ENCODE measurements at places on chromosomes 5 and 9. TPM values are rescaled to one million over a fixed set of nuclear protein-coding genes. Genes with fewer than 3 reads are reported as not detected.
A peak's percentile ranks its signal among the peaks of the same experiment; 100 is the strongest.

SMIM33 gene
- not detected for total RNA-seq

LCN6 gene
- total RNA-seq = 16.2 TPM

DNA sequence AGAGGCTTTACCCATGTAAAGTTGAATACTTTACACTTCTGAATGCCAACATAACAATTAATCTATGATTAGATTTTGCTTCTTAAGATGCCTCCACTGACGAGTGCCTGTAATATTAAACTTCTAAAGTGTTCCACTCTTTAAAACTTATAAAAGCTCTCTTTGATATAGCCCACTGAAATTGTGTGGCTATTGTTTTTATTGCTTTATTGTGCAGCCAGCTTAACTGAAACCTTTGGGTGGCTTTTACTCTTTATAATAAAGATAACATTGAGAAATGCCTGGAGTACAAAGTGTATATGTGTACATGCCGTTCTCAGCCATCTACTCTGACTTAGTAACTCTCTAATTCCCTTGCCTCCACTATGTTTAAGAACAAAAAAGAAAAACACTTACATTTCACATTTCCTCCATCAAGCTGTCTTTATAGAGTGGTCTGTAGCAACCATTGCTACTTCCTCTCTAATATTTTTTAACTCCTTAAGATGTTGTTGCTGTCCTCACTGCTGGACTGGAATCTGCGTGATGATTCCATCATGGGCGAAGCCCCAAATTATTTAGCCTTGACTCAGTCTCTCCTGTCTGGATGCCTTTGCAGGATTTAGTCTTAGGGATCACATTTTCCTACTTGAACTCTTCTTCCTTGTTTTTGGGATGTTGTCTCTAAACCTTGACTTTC lies 9.1 kb downstream of the PIK3R1 start:
- no peaks in the 10 kb centered on the region for H3K27me3 ChIP-seq
- no peak for DNase-seq
- H3K27ac ChIP-seq = no peak overlapping the region
- H3K36me3 ChIP-seq = no peaks in the 10 kb centered on the region

GRCh38 chr9:9257999-9258498 lies 1354.8 kb downstream of the PTPRD start:
- H3K36me3 ChIP-seq = no peaks in the 10 kb centered on the region
- H3K4me1 ChIP-seq = no peaks in the 10 kb centered on the region
- no peak for DNase-seq

- H3K36me3 ChIP-seq = no peaks in the 10 kb centered on the region
These were observed 68.5 kb downstream of the FRMD3 start for GRCh38 chr9:83469722-83470121.

GRCh38 chr5:1064383-1065142 lies 47.3 kb downstream of the SLC12A7 start:
- no peak for DNase-seq
- H3K27ac ChIP-seq = no peak overlapping the region
- H3K36me3 ChIP-seq = peaks cover 6% of the 10 kb centered on the region
- H3K4me1 ChIP-seq = no peaks in the 10 kb centered on the region

- no peak for DNase-seq
- H3K27me3 ChIP-seq = no peaks in the 10 kb centered on the region
- no peaks in the 10 kb centered on the region for H3K36me3 ChIP-seq
- H3K27ac ChIP-seq = no peak overlapping the region
- H3K4me1 ChIP-seq = no peaks in the 10 kb centered on the region
These were observed 24.9 kb downstream of the PITX1 start for GRCh38 chr5:135008981-135009735.

DNA sequence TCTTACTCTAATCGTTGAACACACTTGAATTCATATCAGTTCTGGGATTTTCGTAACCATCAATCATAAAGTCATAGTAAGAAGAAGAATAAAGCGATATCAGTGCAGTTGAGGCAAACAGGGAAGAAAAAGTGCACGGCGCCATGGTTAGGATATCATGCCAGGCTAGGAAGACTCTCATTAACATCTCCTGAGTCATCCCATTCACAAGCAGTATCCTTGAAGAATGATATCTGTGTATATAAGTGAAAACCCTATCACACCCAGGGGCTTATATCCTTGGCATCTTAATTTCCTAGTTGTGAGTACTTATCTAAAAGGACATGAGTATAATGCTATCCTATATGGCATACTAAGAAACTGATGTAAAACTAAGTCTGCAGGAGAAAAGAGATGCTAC lies 38.6 kb downstream of the NFIB start:
- no peaks in the 10 kb centered on the region for H3K4me1 ChIP-seq
- H3K4me3 ChIP-seq = no peak overlapping the region
- no peak overlapping the region for H3K27ac ChIP-seq
- no peaks in the 10 kb centered on the region for H3K27me3 ChIP-seq
- DNase-seq = no peak

- no peaks in the 10 kb centered on the region for H3K36me3 ChIP-seq
- no peak for DNase-seq
- no peaks in the 10 kb centered on the region for H3K27me3 ChIP-seq
- H3K27ac ChIP-seq = peak overlapping the region; percentile 49
These were observed 1.5 kb downstream of the PAPPA start for GRCh38 chr9:116154976-116155697.

DNA sequence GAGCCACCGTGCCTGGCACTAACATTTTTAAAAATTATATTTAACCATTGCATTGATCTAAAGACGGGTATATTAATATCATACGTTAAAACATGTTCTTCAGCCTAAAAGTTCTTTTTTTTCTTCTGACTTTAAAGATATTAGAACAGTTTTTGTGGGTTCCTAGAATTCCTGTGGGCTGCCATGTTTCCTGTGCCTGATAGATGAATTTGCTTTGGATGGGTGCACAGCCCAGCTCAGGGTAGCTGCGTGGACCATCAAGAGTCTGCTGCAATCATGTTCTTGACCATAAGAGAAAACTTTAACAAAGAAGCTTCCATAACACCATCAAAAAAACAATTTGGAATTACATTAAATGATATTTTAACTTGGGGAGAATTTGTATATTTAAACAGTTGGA lies 2.4 kb upstream of the LAMC3 start:
- H3K4me3 ChIP-seq = no peak overlapping the region
- no peaks in the 10 kb centered on the region for H3K27me3 ChIP-seq
- no peak overlapping the region for H3K27ac ChIP-seq
- DNase-seq = no peak
- no peaks in the 10 kb centered on the region for H3K4me1 ChIP-seq
- H3K36me3 ChIP-seq = no peaks in the 10 kb centered on the region

PCDHA9 gene
- 0.14 TPM for total RNA-seq

GRCh38 chr5:142290577-142291299 lies 34.1 kb downstream of the SPRY4 start:
- H3K27me3 ChIP-seq = no peaks in the 10 kb centered on the region
- DNase-seq = peak; percentile 26
- H3K4me3 ChIP-seq = no peak overlapping the region
- H3K36me3 ChIP-seq = no peaks in the 10 kb centered on the region

IGFBPL1 gene
- 14.3 TPM for total RNA-seq

SPATA31D4 gene
- total RNA-seq = 0.51 TPM
